ENCODE measurements at places on chromosomes 5 and 9.

- no peak overlapping the region for H3K4me3 ChIP-seq
- DNase-seq: no peak
- no peak overlapping the region for H3K27ac ChIP-seq
- H3K27me3 ChIP-seq: no peaks in the 10 kb centered on the region
- no peaks in the 10 kb centered on the region for H3K36me3 ChIP-seq
- no peaks in the 10 kb centered on the region for H3K4me1 ChIP-seq
Observed at GRCh38 chr9:28318515-28318914, 745.2 kb upstream of the C9orf72 start.

DNA sequence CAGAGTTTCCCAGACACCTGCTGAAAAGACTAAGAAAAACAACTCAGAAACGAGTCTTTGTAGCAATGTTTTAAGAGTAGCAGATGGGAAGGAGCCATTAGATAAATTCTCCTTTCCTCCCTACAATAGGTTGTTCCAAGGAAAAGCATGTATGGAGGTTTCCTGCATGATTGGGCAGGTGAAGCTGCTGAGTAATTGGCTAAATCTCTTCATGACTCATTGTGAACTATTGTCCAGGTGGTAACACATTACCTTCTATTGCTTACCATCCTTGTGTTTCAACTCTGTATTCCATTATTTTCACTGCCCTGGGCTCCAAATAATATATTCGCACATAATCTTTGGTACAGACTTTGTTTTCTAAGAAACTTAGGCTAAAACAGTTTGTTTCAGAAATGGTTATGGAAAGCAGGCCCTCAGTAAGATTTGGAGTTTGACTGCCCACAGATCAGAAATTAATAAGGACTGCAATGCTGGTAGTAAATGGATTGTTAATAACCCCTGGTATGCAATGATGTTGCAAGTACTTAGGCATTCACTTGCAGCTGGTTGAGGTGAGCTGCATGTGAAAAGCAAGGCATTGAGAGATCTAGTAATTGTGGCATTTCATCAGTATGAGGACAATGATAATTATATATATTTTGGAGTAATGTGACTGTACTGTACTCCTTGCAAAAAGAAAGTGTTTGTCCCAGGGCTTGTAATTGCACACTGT, 281.4 kb upstream of the VLDLR start:
- H3K4me3 ChIP-seq: no peak overlapping the region
- H3K4me1 ChIP-seq: no peaks in the 10 kb centered on the region
- no peak overlapping the region for H3K27ac ChIP-seq
- no peaks in the 10 kb centered on the region for H3K36me3 ChIP-seq
- no peak for DNase-seq

GRCh38 chr9:26811106-26811505, 81.5 kb downstream of the CAAP1 start:
- H3K27me3 ChIP-seq: no peaks in the 10 kb centered on the region
- H3K4me1 ChIP-seq: no peaks in the 10 kb centered on the region
- no peaks in the 10 kb centered on the region for H3K36me3 ChIP-seq
- H3K4me3 ChIP-seq: no peak overlapping the region
- no peak for DNase-seq

DNA sequence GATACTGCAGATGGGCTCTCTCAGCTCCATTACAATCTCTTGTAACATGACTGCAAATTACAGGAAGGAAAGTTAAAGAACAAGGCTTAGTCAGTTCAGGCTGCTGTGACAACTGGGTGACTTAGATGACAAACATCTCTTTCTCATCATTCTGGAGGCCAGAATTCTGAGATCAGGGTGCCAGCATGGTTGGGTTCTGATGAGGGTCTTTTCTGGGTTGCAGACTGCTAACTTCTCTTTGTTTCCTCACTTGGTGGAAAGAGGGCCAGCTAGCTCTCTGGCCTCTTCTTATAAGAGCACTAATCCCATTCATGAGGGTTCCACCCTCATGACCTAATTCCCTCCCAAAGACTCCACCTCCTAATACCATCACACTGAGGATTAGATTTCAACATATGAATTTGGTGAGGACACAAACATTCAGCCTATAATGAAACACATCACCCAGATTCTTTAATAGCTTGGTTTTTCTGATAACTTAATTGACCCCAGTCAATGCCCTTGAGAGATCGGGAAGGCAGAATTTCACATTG, 73.6 kb upstream of the MAMDC2 start:
- DNase-seq: no peak
- H3K27me3 ChIP-seq: no peaks in the 10 kb centered on the region
- no peaks in the 10 kb centered on the region for H3K36me3 ChIP-seq
- H3K27ac ChIP-seq: no peak overlapping the region

DNA sequence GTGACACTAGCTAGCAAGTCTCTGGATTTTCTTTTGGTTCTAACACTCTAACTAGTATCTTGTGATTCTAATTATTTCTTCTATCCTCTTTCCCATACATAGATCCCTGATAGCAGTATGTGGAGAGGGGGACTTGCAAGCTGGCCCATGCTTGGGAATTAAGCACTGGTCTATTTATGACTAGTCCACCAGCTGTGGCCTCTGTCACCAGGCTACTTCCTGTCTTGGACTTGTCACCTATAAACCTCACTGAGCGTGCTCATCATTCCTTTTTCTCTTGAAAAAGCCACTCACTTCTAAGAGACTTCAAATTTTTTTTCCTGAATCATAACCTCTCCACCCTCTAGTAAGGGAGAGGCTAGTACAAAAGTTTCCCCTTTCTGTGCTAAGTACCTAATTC, 32.3 kb upstream of the MAMDC2 start:
- H3K4me3 ChIP-seq: no peak overlapping the region
- peaks cover 8% of the 10 kb centered on the region for H3K4me1 ChIP-seq
- no peak for DNase-seq
- H3K27me3 ChIP-seq: no peaks in the 10 kb centered on the region
- H3K36me3 ChIP-seq: no peaks in the 10 kb centered on the region

GRCh38 chr5:121668635-121669034, 183.0 kb upstream of the FTMT start:
- no peak overlapping the region for H3K27ac ChIP-seq
- H3K4me3 ChIP-seq: no peak overlapping the region
- H3K36me3 ChIP-seq: no peaks in the 10 kb centered on the region
- DNase-seq: no peak
- no peaks in the 10 kb centered on the region for H3K27me3 ChIP-seq
- no peaks in the 10 kb centered on the region for H3K4me1 ChIP-seq

GRCh38 chr5:111782216-111782615, 25.2 kb upstream of the NREP start:
- H3K4me3 ChIP-seq: no peak overlapping the region
- no peak for DNase-seq
- no peaks in the 10 kb centered on the region for H3K4me1 ChIP-seq
- H3K27ac ChIP-seq: no peak overlapping the region
- no peaks in the 10 kb centered on the region for H3K36me3 ChIP-seq

GRCh38 chr5:140153905-140154304, 21.1 kb upstream of the CYSTM1 start:
- no peak for DNase-seq
- no peak overlapping the region for H3K4me3 ChIP-seq
- no peak overlapping the region for H3K27ac ChIP-seq
- no peaks in the 10 kb centered on the region for H3K36me3 ChIP-seq
- H3K27me3 ChIP-seq: no peaks in the 10 kb centered on the region
- H3K4me1 ChIP-seq: peaks cover 6% of the 10 kb centered on the region

GRCh38 chr5:191036-191948, at the start of gene LRRC14B:
Gene LRRC14B, plus strand, starts transcription at chr5:191495. Its CDS starts 44 bp downstream, at chr5:191539.
- peaks cover 21% of the 10 kb centered on the region for H3K4me1 ChIP-seq
- DNase-seq: no peak
- no peaks in the 10 kb centered on the region for H3K36me3 ChIP-seq
- H3K27ac ChIP-seq: no peak within 1 kb of the TSS
- no peaks in the 10 kb centered on the region for H3K27me3 ChIP-seq
- no peak within 1 kb of the TSS for H3K4me3 ChIP-seq

DNA sequence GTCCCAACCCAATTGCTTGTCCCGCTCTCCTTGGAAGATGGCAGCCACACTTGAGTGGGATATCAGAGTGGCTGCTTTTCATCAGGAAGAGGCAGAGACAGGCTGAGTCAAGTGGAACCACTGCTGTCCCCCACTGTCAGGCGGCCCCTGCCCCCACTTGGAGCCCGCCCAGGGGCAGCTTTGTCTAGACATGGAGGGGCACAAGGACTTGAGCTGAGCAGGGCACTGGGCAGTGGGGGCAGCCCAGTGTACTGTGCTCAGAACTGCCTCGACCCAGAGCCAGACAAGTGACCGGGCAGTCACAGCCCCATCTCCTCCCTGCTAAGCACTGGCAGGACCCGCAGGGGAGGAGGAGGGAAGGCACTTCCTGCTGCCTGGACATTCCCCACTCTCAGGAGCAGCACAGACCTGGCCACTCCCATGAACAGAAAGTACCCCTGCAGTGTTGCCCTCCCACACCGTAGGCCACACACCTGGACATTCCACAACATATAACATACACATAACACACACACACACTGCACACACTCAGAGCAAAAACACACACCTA, 91.0 kb downstream of the MRPL36 start:
- DNase-seq: no peak
- H3K27ac ChIP-seq: no peak overlapping the region
- H3K4me1 ChIP-seq: no peaks in the 10 kb centered on the region
- H3K27me3 ChIP-seq: no peaks in the 10 kb centered on the region
- H3K4me3 ChIP-seq: no peak overlapping the region

DNA sequence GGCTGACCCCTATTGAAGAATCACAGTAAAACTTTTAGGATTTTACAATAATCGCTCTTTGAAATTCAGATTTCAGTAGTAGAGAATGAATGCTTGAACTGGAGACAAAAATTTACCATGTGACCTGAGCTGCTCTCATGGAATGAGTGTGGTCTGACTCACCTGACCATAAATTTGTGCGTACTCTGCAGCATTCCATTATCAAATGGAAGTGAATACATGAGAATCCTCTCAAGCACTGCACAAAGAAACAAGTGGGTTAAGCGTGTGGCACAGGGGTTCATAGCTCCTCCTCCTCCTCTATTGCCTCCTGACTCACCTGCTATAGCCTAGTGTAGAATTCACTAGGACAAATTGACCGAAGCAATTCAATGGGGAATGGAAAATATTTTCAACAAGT, 269.8 kb upstream of the CDH9 start:
- no peak for DNase-seq
- no peak overlapping the region for H3K4me3 ChIP-seq
- no peaks in the 10 kb centered on the region for H3K36me3 ChIP-seq
- no peaks in the 10 kb centered on the region for H3K27me3 ChIP-seq
- no peaks in the 10 kb centered on the region for H3K4me1 ChIP-seq

GRCh38 chr5:14729448-14730385, 65.2 kb downstream of the OTULIN start:
- DNase-seq: no peak
- no peaks in the 10 kb centered on the region for H3K36me3 ChIP-seq
- H3K27ac ChIP-seq: no peak overlapping the region
- no peak overlapping the region for H3K4me3 ChIP-seq
- H3K4me1 ChIP-seq: no peaks in the 10 kb centered on the region

All from vagina (tissue), 2 donors.